Stimulated activated CD8-positive, alpha-beta memory T cell treated with anti-CD3 and anti-CD28 coated beads, Interleukin-4, amount 100 ng/mL, for 48 hours (primary cell): ENCODE measurements at places on chromosomes 12 and 14.

- no peak for DNase-seq
These were observed 17.1 kb upstream of the SP7 start for GRCh38 chr12:53353257-53353655.

DNA sequence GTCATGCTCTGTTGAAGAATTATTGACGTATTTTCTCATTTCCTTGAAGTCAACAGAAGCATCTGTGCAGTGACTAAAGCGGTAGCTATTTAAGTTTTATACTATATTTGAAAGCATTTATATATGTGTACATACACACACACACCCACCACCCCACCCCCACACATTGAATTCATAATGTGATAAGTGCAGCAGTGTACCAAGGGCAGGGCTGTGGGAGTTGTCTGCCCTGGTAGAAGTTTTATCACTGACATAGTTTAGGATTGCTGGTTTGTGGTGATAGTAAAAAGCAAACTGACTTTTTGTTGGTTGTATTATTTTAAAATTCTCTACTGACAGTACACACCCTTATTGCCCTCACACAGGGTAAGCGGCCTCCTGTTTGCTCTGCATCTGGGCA lies 39.1 kb downstream of the GAS2L3 start:
- no peak for DNase-seq

DNA sequence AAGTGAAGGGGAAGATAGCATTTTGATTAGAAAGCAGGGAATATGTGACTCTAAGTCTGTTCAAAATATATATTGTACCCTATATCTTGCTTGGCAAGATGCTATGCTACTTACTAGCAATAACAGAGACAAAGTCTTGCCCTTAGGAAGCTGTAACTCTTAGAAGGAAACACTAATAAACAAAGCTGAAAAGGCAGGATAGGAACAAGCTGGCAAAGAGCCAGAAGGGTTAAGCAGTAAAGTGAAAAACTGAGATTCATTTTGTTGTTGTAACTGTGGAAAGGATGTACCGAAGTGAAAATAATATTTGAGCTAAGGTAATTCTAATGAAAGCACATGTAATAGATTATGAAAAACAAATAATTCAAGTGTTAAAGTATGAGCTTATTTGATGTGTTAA lies 527.1 kb upstream of the FLRT2 start:
- DNase-seq, result no peak

DNA sequence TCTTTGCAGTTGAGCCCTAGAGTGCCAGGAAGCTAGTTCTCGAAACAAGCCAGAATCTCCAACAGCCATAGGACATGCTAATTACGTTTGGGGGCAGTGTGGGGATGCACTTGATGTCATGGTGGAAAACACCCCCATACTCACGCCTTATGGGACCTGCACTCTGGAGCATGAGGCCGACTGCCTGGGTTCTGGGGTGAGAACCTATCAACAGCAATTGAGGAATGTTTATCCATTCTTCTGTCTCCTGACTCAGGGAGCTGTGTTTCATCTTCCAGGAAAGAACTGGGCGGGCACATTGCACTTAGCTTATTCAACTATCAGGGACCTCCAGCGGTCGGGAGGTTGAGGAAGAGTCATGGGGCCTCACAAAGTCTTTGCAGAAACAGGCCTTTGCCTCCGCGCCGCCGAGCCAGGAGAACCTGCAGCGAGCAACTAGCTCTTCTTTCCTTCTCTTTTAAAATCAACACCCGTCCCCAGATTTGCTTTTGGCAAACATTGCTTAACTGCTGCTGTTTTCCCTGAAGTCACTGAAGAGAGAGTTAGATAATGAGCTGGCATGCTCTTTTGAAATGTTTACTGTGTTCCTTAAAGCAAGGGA lies 226.1 kb upstream of the DIO3 start:
- no peak for DNase-seq

GRCh38 chr14:49982082-49982481 lies 89.2 kb downstream of the ARF6 start:
- DNase-seq, result no peak

GRCh38 chr14:101215266-101215665 lies 311.7 kb upstream of the RTL1 start:
- DNase-seq, result peak; percentile 0

DNA sequence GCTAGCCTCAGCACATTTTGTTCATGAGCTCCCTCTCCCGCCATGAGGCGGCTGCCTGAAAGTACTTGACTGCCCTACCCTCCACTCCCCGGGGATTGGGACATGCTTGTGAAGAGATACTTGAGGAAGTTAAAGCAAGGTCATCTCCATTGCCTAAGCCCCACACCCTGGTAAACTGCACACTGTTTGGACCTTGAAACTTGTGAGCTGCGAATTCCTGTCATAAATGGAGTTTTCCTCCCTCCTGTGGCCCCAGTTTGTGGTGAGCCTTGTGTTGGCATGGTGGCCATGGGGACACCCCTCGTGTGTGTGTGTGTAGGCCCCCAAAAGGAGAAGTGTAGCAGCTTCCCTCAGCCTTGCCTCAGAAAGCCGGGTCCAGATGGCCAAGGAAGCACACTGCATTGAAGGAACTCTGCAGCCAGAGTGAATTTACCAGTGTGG lies 395.5 kb downstream of the ZFP36L1 start:
- DNase-seq, result no peak

DNA sequence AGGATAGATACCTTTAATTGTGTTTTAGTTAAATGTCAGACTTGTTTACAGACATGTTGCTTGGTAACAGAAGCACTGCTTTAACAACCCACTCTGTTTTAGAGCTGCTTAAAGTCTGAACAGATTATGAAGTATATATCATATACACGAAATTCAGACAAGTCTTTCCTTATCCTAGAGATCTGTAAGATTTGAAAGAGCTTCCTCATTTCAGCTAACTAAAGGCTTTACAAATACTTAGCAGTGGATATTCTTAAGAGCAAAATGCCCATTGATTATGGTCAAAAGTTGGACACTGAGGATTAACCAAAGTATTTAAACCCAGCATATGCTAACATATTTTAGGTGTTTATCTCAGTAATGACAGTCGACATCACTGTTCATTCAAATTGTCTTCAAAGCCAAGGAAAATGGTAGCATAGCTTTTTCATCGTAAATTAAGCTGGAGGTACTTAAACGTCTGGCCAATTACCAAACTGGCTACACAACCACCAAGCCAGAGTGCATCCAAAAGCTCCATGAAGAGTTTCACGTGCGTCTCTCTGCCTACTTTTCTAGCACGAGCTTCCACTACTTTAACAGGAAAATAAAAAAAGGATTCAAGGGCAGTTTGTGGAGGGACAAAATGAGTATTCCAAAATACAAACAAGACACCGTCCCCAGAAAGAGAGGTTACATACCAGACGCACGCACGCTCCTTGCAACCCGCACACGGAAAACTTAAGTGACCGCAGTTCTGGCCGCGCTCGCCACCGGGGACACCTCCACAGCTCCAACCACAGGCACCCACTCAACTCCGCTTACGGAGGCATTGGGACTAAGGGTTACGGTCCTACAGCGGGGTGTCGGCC lies 565 bp downstream of the CEP83 start:
- DNase-seq, result no peak

- DNase-seq, result no peak
These were observed 2.8 kb upstream of the TMEM52B start for GRCh38 chr12:10175846-10176636.

DNA sequence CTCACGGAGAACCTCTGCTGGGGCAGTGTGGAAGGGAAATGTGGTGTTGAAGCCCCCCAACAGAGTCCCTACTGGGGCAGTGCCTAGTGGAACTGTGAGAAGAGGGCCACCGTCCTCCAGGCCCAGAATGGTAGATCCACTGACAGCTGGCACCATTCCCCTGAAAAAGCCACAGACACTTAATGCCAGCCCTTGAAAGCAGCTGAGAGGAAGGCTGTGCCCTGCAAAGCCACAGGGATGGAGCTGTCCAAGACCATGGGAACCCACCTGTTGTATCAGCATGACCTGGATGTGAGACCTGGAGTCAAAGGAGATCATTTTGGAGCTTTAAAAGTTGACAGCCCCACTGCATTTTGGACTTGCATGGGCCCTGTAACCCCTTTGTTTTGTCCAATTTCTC lies 363.5 kb upstream of the PRICKLE1 start:
- no peak for DNase-seq

GRCh38 chr14:89504602-89505313 lies 87.7 kb upstream of the FOXN3 start:
- DNase-seq, result peak; percentile 56

- DNase-seq, result no peak
These were observed 409.8 kb downstream of the RERGL start for GRCh38 chr12:17680220-17680619.

- no peak for DNase-seq
These were observed 100.7 kb upstream of the SFSWAP start for GRCh38 chr12:131610181-131610580.

DNA sequence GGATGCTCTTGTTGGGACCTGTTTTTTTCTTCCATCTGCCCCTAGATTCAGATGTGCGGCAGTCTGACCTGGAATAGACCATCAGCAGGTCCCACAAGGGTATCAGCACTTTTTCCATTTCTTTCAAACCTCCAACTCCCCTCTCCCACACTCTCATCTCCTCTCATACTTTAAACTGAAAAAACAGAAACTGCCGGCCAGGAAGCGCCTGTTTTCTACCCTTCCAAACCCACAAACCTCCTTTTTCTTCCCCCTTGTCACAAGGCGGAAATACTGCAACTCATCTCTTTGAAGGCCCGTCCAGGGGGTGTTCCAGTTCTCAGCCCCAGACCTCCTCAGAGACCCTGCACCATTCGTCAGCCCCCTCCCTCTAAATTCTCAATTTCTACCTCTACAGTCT lies 62.5 kb upstream of the FKBP4 start:
- no peak for DNase-seq

DNA sequence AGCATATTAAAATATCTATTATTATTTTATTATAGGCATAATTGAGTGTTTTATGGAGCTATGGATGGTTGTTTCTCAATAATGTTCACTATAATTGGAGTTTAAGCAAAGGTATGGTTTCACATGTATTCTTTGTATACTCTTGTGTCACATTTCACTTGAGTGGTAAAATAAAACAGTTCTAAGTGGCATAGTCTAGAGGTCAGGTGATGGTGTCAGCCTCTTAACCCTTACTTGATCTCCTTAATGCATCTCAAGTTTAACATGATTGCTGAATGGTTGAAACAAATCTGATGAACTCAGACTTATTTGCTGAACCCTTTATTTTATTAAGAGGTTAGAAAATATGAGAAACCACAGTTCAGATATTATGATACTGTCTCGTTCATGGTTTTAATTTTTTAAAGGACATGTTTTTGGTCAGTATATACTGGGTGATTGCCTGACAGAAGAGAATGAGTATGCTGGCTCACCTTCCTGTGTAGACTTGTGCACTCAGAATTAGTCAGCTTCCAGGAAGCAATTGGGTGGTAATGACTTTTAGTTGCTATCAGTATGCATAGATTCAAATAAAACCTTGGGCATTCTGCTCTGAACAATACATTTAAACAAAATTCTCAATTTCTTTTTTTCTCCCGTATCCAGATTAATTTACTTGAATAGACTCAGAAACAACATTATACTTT lies 464.6 kb downstream of the PCNX1 start:
- no peak for DNase-seq

DNA sequence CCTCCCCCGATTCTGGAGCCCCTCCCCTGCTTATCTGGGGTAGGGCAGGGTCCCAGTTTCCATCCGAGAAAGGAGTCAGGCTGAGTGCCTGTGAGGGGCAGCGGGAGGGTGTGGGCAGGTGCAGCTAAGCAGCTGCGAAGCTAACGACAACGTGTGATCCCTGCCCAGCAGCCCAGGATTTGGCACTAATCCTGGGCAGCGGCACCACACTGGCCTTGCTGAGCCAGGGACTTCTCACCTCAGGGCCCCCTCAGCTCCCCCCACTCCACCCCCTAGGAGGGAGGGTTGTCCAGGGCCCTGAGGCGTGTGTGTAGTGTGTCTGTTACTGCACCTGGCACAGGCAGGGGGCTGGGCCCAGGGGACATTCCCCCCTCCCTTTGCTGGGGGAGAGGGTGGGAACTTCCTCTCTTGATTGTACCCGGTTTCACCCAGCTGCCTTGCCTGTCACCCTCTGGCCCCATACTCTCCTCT lies 1.8 kb downstream of the SMIM41 start:
- no peak for DNase-seq

DNA sequence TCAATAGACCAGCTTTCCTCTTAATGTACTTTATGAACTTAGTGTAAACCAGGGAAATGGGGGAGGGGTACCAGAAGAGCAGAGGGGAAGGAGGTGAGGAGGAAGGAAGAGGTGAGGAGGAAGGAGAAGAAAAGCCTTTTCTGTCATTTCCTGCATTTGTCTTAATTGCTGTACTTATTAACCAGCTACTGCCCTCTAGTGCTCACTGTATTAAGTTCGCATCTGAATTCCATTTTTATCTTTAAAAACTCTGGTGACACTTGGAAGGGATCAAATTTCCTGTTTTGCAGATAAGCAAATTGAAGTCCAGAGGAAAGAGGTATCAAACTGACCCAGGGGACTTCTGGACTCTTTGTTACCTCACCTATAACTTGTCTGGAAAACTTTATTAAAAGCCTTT lies 22.2 kb downstream of the MANSC1 start:
- DNase-seq, result no peak

DNA sequence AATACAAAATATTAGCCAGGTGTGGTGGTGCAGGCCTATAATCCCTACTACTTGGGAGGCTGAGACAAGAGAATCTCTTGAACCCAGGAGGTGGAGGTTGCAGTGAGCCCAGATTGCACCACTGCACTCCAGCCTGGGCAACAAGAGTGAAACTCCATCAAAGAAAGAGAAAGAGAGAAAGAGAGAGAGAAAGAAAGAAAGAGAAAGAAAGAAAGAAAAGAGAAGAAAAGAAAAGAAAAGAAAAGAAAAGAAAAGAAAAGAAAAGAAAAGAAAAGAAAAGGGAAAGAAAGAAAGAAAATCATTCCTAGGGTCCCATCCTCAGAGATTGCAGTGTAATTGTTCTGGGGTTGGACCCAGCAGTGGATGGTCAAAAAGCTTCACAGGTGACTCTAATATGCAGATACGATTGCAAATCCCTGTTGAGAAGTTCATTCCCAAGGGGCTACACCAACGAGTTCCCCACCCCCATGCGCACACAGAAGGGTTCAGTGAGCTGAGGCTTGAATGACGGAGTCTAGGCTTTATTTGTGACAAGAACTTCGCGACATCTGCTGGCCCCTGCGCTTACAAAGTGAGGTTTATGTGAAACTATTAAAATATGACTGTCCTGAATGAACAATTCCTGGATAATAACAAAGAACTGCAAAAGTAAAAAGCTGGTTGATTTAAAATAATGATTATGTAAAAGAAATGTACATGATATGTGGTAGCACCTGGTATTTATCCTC lies 17.4 kb upstream of the RNASE12 start:
- DNase-seq, result no peak

DNA sequence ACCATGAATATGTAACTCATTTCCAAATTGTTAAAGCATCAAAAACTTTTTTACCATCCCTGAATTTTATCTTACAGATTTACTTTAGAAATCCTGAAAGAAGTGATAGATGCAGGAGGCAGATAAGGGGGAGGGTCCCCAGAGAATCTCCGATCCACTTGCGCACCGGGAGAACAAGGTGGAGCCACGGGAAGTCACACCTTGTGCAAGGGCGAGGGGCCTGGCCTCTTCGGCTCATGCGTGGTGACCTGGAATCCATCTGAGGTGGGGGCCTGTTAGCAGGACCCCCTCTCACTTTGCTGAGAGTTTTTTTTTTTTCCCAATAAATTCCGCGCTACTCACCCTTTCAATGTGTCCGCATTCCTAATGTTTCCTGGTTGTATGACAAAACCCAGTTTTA lies 80.2 kb upstream of the CDKN3 start:
- no peak for DNase-seq
